ENCODE measurements at places on chromosomes 11 and 22. TPM values are rescaled to one million over a fixed set of nuclear protein-coding genes. Genes with fewer than 3 reads are reported as not detected.

MLC1 gene
- total RNA-seq = not detected

CCDC15 gene
- not detected for total RNA-seq

TSPAN32 gene
- total RNA-seq = 15.2 TPM

INPP5J gene
- 17.6 TPM for total RNA-seq

OR8H2 gene
- total RNA-seq = not detected

- H3K27ac ChIP-seq = no peak overlapping the region
- H3K4me1 ChIP-seq = peaks cover 31% of the 10 kb centered on the region
- no peaks in the 10 kb centered on the region for H3K27me3 ChIP-seq
- no peak for DNase-seq
Measured at GRCh38 chr11:117020869-117021564, 77.2 kb downstream of the SIK3 start.

GRCh38 chr11:33933602-33934001, 41.7 kb upstream of the LMO2 start:
- no peaks in the 10 kb centered on the region for H3K4me1 ChIP-seq
- no peak overlapping the region for H3K27ac ChIP-seq
- no peaks in the 10 kb centered on the region for H3K27me3 ChIP-seq
- DNase-seq = no peak

- no peak overlapping the region for H3K27ac ChIP-seq
- DNase-seq = no peak
- H3K4me1 ChIP-seq = no peaks in the 10 kb centered on the region
- H3K27me3 ChIP-seq = no peaks in the 10 kb centered on the region
- H3K4me3 ChIP-seq = no peak overlapping the region
Measured at GRCh38 chr22:28143961-28144745, 225.1 kb upstream of the PITPNB start.

- H3K36me3 ChIP-seq = no peaks in the 10 kb centered on the region
- no peaks in the 10 kb centered on the region for H3K27me3 ChIP-seq
- no peak overlapping the region for H3K4me3 ChIP-seq
- H3K4me1 ChIP-seq = peaks cover 48% of the 10 kb centered on the region
Measured at GRCh38 chr11:2811206-2812091, 74.1 kb downstream of the CDKN1C start.

- H3K4me3 ChIP-seq = peak overlapping the region; percentile 44
- peak overlapping the region; percentile 85 for H3K27ac ChIP-seq
- peaks cover 38% of the 10 kb centered on the region for H3K4me1 ChIP-seq
- H3K27me3 ChIP-seq = no peaks in the 10 kb centered on the region
- no peak for DNase-seq
- H3K36me3 ChIP-seq = no peaks in the 10 kb centered on the region
Measured at GRCh38 chr11:1547467-1548098, 24.5 kb downstream of the DUSP8 start.

DNA sequence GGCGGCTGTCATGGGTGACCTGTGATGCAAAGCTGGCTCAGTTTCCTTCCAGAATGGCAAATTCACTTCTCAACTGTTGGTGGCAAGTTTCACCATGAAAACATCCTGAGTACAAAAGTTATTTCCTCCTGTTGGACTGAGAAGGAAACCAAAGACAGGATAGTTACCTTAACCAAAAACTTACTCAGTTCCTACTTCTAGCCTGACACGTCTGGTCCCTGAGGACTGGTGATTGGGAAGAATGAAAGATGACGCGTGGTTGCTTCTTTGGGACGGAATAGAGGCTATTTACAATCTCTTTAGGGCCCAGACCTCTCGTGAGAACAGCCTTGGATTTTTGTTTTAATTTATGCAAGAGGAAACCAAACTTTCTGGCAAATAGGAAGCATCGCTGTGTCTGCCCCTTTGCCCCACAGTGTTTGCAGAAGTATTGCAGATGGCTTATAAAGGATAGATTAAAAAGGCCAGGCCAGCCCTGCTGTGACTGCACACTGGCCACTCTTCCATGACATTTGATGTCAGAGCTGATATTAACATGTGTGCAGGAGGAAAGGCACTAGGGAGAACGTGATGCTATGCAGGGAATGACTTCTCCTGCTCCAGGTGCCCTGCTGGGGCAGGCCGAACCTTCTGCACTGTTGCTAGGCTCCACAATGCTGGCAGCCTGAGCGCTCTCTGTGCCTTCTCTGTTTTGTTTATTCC, 7.6 kb downstream of the VPS26B start:
- no peak overlapping the region for H3K27ac ChIP-seq
- no peaks in the 10 kb centered on the region for H3K27me3 ChIP-seq
- no peak overlapping the region for H3K4me3 ChIP-seq
- DNase-seq = no peak
- H3K36me3 ChIP-seq = peaks cover 15% of the 10 kb centered on the region
- peaks cover 54% of the 10 kb centered on the region for H3K4me1 ChIP-seq

DNA sequence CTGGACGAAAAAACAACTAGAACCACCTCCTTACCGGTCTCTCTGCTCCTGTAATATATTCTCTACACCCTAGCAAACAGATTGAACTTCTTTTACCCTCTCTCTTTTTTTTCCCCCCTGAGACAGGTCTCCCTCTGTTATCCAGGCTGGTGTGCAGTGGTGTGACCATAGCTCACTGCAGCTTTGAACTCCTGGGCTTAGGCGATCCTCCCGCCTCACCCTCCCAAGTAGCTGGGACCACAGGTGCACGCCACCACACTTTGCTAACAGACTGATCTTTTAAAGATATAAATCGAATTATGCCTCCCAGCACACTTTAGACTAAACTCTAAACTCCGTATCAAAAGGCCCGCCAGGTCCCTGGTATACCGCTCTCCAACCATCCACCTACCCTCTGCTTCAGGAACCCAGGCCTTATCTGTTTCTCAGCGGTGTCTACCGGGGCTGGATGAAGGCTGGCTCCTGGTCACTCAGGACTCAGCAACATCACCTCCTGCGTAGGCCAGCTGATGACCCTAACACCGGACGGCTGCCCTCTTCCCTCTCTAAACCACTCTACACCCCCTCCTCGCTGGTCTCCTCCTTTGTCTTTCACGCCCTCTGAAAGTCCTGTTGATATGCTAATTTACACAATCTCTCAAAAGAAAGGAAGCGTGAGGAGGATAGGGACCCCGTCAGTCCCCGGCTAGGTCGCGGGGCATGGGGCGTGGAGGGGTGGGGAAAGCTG, 745 bp downstream of the C22orf39 start:
- no peak for DNase-seq
- peak overlapping the region; percentile 96 for H3K27ac ChIP-seq
- H3K36me3 ChIP-seq = peaks cover 14% of the 10 kb centered on the region

GRCh38 chr11:118338637-118339061, 3.9 kb downstream of the CD3D start:
- no peak overlapping the region for H3K4me3 ChIP-seq
- DNase-seq = no peak
- no peaks in the 10 kb centered on the region for H3K27me3 ChIP-seq
- H3K27ac ChIP-seq = no peak overlapping the region

- DNase-seq = no peak
- H3K27ac ChIP-seq = no peak overlapping the region
- H3K27me3 ChIP-seq = no peaks in the 10 kb centered on the region
- H3K36me3 ChIP-seq = no peaks in the 10 kb centered on the region
Measured at GRCh38 chr22:36549033-36549432, 20.1 kb upstream of the EIF3D start.

DNA sequence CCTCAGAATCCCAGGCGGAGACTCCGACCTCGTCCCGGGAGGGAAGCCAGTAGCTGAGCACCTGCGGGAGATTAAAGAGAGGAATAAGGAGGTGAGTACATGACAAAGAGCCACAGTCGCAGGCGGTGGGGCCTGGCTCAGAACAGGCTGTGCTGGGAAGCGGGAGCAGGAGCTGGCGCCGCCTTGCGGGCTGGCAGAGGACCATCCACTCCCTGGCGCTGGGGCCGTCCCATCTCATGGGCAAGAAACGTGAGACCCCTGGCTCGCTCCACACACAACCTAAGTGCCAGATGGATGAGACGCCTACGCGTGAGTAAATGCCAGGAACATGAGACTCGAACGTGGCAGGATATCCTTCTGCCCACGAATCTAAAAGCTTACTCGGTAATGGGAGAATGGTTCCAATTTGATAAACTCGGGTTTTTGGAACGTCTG, 6.3 kb downstream of the CEND1 start:
- peak; percentile 83 for DNase-seq
- no peaks in the 10 kb centered on the region for H3K36me3 ChIP-seq
- H3K4me3 ChIP-seq = no peak overlapping the region
- peak overlapping the region; percentile 35 for H3K27ac ChIP-seq

GRCh38 chr11:10322830-10323792, 18.2 kb downstream of the ADM start:
- H3K27ac ChIP-seq = peak overlapping the region; percentile 5
- H3K27me3 ChIP-seq = no peaks in the 10 kb centered on the region
- peaks cover 44% of the 10 kb centered on the region for H3K4me1 ChIP-seq
- no peak overlapping the region for H3K4me3 ChIP-seq
- no peaks in the 10 kb centered on the region for H3K36me3 ChIP-seq

DNA sequence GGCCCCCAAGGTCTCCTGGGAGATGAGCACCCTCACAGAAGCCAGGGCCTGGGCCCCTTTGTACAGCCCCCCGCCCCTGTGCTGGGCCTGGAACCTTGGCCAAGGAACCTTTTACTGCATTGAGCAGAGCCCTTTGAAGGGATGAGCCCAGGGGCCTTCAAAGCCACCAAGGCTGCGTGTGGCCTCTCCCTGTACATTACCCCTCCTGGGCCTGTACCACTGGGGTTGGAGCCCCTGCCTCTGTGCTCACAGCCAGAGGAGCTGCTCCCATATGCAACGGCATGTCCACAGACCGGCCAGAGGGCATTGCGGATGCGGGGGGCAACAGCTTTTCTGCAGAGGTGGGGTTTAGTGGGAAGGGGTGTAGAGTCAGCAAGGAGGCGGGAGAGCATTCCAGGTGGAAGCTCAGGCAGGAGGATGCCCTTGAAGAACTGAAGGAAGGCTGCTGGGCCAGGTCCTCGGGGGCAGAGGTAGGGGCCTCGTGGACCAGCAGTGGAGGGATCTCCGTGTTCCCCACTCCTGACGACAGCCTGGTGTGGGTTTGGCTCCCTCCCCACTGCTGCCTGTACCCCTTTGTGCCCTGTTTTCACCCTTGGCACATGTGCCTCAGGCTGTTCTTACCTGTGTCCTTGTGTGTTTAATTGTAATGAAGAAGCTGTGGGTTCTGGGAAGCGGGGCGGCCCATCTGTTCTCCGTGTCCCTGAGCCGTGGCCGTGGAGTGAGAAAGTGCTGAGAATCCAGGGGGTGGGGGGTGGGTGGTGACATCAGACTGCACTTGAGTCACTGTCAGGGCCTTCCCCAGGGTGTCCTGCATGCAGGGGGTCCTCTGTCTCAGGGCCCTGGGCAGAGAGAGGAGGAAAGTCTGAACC, 46.9 kb downstream of the ARHGAP8 start:
- H3K27me3 ChIP-seq = no peaks in the 10 kb centered on the region
- no peak for DNase-seq
- no peak overlapping the region for H3K4me3 ChIP-seq
- H3K27ac ChIP-seq = no peak overlapping the region
- H3K4me1 ChIP-seq = no peaks in the 10 kb centered on the region

DNA sequence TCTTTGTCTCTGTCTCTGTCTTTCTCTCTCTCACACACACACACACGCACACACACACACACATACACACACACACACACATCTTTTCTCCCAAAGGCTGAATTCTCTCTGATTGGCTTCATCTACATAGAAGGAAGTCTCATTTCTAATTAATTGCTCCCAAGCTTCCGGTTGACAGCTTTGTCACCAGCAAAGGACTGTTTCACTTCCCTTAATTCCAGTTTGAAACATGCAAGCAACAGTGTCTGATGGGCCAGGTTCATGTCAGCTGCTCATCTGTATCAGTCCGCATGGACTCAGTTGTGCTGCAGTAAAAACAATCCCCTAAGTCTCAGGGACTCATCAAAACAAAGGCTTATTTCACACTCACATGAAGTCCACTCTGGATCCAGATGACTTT, 16.2 kb upstream of the PVALB start:
- no peak for DNase-seq
- no peaks in the 10 kb centered on the region for H3K4me1 ChIP-seq
- no peak overlapping the region for H3K4me3 ChIP-seq
- no peaks in the 10 kb centered on the region for H3K36me3 ChIP-seq
- no peaks in the 10 kb centered on the region for H3K27me3 ChIP-seq
- no peak overlapping the region for H3K27ac ChIP-seq

DNA sequence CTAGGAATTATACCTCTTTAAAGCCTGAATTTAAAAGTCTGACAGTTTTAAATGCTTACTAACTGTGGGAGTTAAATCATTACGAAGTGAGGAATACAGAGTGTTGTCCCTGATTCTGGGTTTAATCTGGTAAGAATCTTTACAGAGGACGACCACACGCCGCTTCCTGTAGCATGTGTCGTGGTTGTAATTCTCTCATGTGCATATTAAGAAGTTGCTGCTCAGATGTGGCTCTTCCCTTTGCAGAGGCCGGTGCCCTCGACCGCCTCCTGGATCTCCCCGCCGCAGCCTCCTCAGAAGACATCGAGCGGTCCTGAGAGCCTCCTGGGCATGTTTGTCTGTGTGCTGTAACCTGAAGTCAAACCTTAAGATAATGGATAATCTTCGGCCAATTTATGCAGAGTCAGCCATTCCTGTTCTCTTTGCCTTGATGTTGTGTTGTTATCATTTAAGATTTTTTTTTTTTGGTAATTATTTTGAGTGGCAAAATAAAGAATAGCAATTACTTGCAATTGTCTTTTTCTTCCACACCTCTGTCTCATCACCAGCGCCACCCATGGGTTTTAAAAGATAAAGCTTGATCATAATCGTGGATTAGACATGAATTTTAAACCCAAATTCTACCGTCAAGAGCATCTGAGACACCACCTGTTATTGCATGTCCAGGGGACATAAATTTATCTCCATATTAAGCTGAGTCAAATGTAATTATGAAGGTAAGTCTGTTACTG, 6.5 kb downstream of the GAL start:
- no peak overlapping the region for H3K27ac ChIP-seq
- DNase-seq = no peak
- H3K27me3 ChIP-seq = no peaks in the 10 kb centered on the region
- H3K4me1 ChIP-seq = no peaks in the 10 kb centered on the region
- no peaks in the 10 kb centered on the region for H3K36me3 ChIP-seq

DNA sequence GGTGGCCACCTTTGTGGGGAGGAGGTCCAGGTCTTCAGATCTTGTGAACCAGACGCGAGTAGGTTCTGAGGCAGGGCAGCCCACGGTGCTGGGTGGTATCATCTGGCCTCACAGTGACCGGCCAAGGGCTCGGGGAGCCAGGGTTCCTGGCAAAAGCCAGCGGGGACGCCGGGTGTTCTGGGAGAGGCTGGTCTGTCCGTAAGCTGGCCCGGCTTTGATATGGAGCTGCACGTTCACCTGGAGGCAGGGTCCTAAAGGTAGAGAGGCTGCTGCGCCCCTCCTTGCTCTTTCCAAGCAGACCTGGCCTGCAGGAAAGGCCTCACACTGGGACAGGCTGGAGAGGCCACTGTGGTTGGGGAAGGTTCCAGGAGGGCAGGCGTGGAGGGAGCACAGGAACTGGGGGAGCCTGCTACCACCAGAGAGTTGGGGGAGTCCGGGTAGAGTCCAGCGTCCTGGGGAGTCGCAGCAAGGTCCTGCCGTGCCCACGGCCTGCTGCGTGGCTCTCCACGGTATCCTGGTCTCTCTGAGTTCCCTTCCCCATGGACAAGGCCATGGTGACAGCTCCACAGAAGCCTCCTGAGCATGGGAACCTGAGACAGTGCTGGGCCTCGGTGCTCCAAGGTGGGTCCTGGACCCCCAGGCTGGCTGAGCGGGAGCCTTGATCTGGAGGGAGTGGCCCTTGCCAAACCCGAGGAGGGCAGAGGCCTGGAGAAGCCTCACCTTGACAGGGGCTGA, 452.4 kb upstream of the B3GAT1 start:
- H3K27ac ChIP-seq = no peak overlapping the region
- no peaks in the 10 kb centered on the region for H3K36me3 ChIP-seq
- no peak overlapping the region for H3K4me3 ChIP-seq
- no peaks in the 10 kb centered on the region for H3K27me3 ChIP-seq
- no peak for DNase-seq
